Left renal pelvis (tissue), 4 donors: ENCODE measurements at places on chromosomes 7 and 10. TPM values are rescaled to one million over a fixed set of nuclear protein-coding genes. Genes with fewer than 3 reads are reported as not detected.

The ARHGAP22 gene
- polyA plus RNA-seq: 1.3 TPM

- DNase-seq: no peak
Measured at GRCh38 chr10:125257521-125258108, 97.3 kb upstream of the CTBP2 start.

The TACR2 gene
- polyA plus RNA-seq: 0.42 TPM

GRCh38 chr10:86367152-86367951 is 757 bp upstream of the GRID1 start:
- DNase-seq: no peak

The SRI gene
- polyA plus RNA-seq: 107 TPM

DNA sequence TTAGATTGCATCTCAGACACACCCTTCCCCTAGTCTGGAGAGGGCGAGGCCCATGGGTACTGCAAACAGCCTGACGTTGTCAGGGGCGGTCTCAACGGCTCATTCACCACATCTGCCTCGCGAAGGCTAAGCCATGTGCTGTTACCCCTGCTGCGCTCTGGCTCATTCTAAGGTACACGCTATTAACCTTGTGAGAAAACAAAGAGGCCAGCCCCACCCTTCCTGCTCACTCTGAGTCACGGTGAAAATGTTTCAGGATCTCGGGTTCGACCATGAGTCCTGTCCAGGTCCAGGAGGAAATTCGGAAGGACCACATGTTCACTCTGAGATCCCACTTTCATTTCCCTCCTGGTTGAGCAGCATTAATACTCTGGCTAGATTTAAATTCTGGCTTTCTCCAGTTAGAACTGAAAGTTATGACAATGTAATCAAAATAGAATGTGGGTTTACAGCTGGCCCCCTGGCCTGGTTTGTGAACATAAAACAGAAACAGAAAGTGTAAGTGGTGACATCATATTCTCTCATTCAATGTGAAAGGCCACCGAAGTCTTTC is 55.2 kb downstream of the EGFR start:
- DNase-seq: no peak

The FUOM gene
- 25.1 TPM for polyA plus RNA-seq

DNA sequence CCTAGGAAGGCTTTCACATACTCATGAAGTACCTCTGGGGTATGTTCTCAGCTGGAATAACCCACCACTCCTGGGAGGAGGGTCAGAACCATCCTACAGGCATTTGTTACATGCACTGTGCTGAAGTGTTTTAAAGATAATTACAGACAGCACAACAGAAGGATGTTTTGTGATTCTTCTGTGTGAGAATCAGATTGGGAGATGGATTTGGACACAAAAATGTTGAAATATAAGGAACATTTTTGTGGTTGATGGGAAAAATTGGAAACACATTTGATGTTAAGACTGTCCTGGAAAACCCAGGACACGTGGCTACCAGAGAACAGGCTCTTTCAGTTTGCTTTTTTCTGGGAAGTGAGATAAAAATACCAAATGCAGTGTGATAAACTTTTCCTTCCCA is 61.4 kb downstream of the BICC1 start:
- no peak for DNase-seq

GRCh38 chr7:22944022-22944421 is 69.9 kb downstream of the HYCC1 start:
- no peak for DNase-seq

DNA sequence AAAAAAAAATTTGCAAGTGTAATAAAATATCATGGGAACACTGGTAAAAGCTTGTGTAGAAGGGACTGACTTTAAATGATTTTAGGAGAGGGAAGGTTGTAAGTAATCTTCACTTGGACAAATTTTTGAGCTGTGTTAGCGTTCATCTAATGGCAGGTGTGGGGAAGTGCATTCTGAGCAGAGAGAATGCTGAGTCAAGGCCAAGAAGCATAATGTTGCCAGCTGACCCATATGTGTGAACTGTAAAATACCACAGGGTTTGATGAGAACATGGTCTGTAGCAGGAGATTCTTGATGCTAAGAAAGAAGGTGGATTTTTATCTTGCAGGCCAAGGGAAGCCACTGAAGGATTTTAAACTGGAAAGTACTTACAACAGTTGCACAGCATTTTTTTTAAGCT is 98.2 kb upstream of the ZNF32 start:
- no peak for DNase-seq

GRCh38 chr10:119818889-119819270 is 53.8 kb downstream of the MCMBP start:
- DNase-seq: no peak
